GM23248 (cell line): ENCODE measurements at places on chromosomes 6 and 20. TPM values are rescaled to one million over a fixed set of nuclear protein-coding genes. Genes with fewer than 3 reads are reported as not detected.

MAS1 gene
- total RNA-seq, result not detected in 2 replicates

TAGAP gene
- not detected in 2 replicates for total RNA-seq

- H3K4me3 ChIP-seq, result no peak overlapping the region
- no peak overlapping the region for H3K27ac ChIP-seq
- H3K4me1 ChIP-seq, result no peaks in the 10 kb centered on the region
- H3K36me3 ChIP-seq, result no peaks in the 10 kb centered on the region
Measured at GRCh38 chr6:146300521-146300920, 243.1 kb upstream of the RAB32 start.

DNA sequence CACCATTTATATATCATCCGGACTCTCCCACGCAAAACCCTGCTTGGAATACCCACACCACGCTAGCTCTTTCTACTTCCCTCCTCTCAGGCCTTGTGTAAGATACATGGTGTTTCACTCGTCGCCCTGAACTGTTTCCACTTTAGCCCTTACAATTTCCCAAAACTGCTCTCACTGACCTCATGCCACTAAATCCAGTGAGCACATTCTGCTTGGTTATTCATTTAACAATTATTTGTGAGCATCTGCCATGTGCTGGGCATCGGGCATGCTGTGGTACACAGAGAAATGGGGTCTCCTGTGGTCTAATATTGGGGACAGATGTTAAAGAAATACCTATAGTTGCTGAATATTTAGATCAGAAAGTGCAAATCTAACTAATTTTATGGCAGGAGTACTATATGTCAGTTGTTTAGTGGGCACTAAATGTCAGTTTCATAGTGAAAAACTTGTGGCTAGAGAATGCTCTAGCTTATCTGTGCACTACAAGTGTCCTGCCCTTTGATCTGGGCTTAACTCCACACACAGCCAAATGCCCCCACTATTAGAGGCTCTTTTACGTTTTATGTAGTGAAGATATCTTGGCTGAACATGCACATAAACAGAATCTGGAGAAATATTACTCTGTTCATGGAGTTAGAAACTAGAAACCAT, 41.0 kb downstream of the PLEKHG1 start:
- no peak for DNase-seq
- H3K4me1 ChIP-seq, result no peaks in the 10 kb centered on the region
- no peak overlapping the region for H3K4me3 ChIP-seq
- H3K27ac ChIP-seq, result no peak overlapping the region
- H3K27me3 ChIP-seq, result 0 out of 2 replicates have a peak, but pooled peaks cover 8% of the 10 kb centered on the region
- H3K36me3 ChIP-seq, result no peaks in the 10 kb centered on the region

- H3K27ac ChIP-seq, result peak overlapping the region; percentile 74
- peak; percentile 81 for DNase-seq
- H3K27me3 ChIP-seq, result no peaks in the 10 kb centered on the region
- peak overlapping the region; percentile 58 for H3K4me3 ChIP-seq
Measured at GRCh38 chr6:6217855-6218758, 102.4 kb downstream of the F13A1 start.

- DNase-seq, result no peak
- no peak overlapping the region for H3K27ac ChIP-seq
- no peak overlapping the region for H3K4me3 ChIP-seq
- no peaks in the 10 kb centered on the region for H3K27me3 ChIP-seq
Measured at GRCh38 chr6:156701966-156702365, 75.2 kb upstream of the ARID1B start.

DNA sequence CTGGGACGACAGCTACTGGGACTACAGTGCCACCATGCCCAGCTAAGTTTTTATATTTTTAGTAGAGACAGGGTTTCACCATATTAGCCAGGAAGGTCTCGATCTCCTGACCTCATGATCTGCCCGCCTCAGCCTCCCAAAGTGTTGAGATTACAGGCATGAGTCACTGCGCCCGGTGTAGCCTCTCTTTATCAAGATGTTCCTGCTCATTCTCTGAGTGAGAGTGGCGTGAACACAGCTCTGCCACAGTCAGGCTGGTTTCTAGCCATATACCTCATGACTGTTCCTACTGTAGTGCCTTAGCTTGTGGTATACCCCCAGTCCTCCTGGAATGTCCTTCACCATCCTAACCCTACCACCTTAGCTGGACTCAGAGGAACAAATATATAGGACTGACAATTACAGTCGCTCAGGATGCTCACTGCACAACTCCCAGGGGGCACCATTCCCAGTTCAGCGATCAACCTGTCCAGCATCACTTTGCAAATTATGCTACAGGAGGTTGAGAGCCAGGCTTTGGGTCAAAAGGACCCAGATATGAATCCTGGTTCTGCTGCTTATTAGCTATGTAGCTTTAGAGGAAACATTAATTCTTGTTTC, 86.3 kb downstream of the CHMP4B start:
- DNase-seq, result no peak
- H3K4me3 ChIP-seq, result no peak overlapping the region
- no peaks in the 10 kb centered on the region for H3K36me3 ChIP-seq
- peaks cover 12% of the 10 kb centered on the region for H3K4me1 ChIP-seq
- H3K27me3 ChIP-seq, result 0 out of 2 replicates have a peak, but pooled peaks cover 5% of the 10 kb centered on the region

DNA sequence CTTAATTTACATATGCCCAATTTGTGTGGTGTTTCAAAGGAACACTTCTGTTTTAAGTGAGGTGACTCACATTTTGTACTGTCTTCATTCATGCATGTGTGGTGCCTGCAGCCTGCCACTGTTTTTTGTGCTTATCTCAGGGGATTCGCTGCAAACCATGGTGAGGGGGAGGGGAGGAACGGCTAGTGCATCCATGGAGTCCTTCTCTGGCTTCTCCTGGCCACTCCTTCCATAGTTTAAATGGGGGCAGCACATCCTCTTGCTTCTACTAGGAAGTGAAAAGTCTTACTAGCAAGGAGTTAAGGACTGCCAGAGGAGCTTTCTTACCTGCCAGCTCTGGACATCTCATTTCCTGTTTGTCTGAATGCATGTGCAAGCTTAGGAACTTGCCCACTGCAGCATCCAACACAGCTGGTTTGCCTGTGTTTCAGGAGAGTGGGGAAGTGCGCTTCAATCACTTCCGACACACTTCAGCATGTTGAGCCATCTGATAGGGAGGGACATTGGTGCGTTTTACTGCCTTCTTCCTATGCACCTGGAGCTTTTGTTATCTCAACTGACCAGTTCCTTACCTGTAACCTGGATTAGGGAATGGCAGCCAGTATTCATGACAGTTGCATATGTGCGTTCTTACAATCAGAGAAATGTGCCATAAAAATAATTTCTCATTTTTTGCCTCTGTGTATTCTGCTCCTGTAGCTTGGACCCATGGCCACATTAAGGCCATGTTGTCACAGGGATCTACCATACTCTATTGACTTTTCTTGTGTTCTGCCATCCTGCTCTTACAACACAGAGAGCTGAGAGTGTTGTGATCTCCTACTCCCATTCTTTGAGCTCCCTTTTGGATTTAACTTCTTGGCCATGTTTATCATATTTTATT, 211.3 kb downstream of the ARID1B start:
- H3K4me1 ChIP-seq, result peaks cover 22% of the 10 kb centered on the region
- H3K27me3 ChIP-seq, result no peaks in the 10 kb centered on the region
- no peak overlapping the region for H3K27ac ChIP-seq
- DNase-seq, result no peak
- no peak overlapping the region for H3K4me3 ChIP-seq
- H3K36me3 ChIP-seq, result no peaks in the 10 kb centered on the region

GRCh38 chr6:136362421-136363356, 73.0 kb upstream of the BCLAF1 start:
- H3K27me3 ChIP-seq, result no peaks in the 10 kb centered on the region
- no peaks in the 10 kb centered on the region for H3K4me1 ChIP-seq
- H3K27ac ChIP-seq, result no peak overlapping the region

GRCh38 chr6:140202964-140203515, 828.6 kb upstream of the CITED2 start:
- DNase-seq, result no peak
- no peak overlapping the region for H3K4me3 ChIP-seq
- no peaks in the 10 kb centered on the region for H3K27me3 ChIP-seq
- peak overlapping the region; percentile 35 for H3K27ac ChIP-seq
